ENCODE measurements at places on chromosomes 13 and 19. TPM values are rescaled to one million over a fixed set of nuclear protein-coding genes. Genes with fewer than 3 reads are reported as not detected.

Gene ZNF626
- total RNA-seq: 5.3 TPM

Gene SLC46A3
- total RNA-seq: 0.54 TPM

Gene GRK1
- not detected for total RNA-seq

Gene TNFRSF19
- total RNA-seq: 18.6 TPM

Gene ERICH4
- total RNA-seq: not detected

Gene CLEC11A
- 19.2 TPM for total RNA-seq

Gene CASP14
- not detected for total RNA-seq

Gene KCNK6
- 2.7 TPM for total RNA-seq

Gene S1PR2
- 14.0 TPM for total RNA-seq

GRCh38 chr19:46355234-46356148 is 8.6 kb downstream of the PPP5C start:
- no peak for DNase-seq

GRCh38 chr13:38718374-38718773 is 31.5 kb downstream of the FREM2 start:
- no peak for DNase-seq

- peak; percentile 55 for DNase-seq
These were observed 496.7 kb downstream of the GPC6 start for GRCh38 chr13:93723316-93723715.

DNA sequence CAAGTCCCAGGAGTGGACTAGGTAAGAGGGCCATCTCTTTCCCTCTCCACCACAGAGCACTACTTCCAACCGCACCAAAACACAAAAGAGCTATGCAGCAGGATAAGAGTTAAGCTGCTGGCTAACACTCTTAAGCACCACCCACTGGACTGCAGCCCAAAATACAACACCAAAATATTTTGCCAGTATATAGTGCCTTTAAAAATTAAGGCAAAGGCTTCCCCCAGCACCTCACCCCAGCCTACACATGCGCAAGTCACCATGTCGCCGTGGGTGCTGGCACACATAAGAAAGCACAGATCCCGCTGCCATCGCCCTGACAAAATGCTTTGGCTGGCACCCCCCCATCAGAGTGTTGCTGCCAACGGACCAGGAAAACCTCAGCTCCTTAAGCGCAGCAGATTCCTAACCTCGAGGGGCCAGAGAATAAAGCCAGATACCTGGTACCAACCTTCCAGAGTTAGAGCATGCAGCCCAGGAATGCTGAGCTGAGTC is 608.3 kb downstream of the PCDH17 start:
- no peak for DNase-seq

DNA sequence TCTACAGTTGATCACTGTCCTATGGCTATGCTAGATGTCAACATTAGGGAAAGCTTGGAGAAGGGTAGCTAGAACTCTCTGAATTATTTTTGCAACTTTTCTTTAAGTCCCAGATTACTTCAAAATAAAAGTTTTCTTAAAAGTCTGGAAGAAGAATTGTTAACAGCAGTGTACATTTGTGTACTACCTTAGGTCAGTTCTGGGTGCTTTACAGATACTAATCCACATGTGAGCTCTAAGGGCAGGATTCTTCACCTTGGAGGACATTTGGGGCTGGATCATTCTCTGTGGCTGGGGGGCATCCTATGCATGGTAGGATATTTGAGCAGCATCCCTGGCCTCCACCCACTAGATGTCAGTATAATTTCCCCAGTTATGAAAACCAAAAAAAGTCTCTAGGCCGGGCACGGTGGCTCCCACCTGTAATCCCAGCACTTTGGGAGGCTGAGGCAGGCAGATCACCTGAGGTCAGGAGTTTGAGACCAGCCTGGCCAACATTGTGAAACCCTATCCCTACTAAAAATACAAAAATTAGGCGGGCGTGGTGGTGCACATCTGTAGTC is 2.8 kb downstream of the BRME1 start:
- DNase-seq: no peak

GRCh38 chr19:33403221-33403972 is 29.9 kb downstream of the CEBPG start:
- DNase-seq: no peak

- no peak for DNase-seq
These were observed 81.1 kb upstream of the SERP2 start for GRCh38 chr13:44292545-44292944.

- no peak for DNase-seq
These were observed 134.1 kb upstream of the SLC10A2 start for GRCh38 chr13:103200118-103200885.

GRCh38 chr19:18221815-18222725 is 4.2 kb downstream of the PDE4C start:
- DNase-seq: no peak

- DNase-seq: no peak
These were observed 63.8 kb downstream of the SCEL start for GRCh38 chr13:77599351-77599750.

DNA sequence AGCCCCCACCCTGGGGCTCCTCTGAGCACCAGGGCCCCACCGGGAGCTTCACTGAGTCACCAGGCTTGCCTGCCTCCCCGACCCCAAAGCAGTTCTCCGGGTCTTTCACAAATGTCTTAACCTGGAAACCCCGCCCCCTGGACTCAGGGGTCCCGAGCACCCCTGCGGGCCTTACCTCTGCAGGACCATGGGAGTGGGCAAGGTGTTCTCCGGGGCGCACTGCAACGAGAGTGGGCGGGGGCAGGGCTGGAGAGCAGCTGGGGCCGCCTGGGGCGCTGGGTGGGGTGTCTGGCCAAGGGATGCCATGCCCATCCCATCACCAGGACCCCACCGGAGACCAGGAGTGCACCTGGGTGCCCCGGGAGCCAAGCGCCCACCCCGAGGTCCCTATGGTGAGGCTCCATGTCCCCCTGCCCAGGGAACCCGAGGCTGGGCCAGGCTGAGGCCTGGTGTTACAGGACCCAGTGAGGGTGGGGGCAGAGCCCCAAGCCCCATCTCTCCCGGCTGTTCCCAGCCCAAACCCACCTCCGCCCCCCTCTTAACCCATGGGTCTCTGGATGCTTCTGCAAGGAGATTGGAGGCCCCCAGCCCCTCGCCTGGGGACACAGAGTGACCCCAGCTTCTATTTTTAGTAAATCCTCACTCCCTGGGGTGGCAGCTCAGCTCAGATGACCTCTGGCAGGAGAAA is 10.9 kb downstream of the MKNK2 start:
- DNase-seq: no peak

GRCh38 chr19:51822325-51822724 is 27.4 kb downstream of the FPR3 start:
- no peak for DNase-seq

GRCh38 chr19:16112778-16113177 is 1.1 kb downstream of the RAB8A start:
- no peak for DNase-seq

DNA sequence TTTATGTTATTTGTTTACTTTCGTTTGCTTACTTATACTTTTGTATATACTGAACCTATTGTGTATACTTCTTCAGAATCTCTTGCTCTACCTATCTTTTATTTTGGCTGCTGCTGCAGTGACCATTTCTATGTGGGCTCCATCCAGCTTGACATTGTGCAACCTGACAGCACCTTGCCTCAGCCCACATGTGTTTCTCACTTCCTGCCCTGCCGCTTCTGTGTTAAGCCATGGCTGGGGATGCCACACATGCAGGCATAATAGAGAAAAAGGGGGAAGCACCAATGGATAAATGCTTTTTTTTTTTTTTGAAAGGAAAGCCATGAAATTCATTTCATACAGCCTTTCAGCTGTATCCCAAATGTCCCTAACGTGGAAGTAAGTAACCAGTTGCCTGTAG is 147.6 kb downstream of the RBM26 start:
- DNase-seq: no peak

DNA sequence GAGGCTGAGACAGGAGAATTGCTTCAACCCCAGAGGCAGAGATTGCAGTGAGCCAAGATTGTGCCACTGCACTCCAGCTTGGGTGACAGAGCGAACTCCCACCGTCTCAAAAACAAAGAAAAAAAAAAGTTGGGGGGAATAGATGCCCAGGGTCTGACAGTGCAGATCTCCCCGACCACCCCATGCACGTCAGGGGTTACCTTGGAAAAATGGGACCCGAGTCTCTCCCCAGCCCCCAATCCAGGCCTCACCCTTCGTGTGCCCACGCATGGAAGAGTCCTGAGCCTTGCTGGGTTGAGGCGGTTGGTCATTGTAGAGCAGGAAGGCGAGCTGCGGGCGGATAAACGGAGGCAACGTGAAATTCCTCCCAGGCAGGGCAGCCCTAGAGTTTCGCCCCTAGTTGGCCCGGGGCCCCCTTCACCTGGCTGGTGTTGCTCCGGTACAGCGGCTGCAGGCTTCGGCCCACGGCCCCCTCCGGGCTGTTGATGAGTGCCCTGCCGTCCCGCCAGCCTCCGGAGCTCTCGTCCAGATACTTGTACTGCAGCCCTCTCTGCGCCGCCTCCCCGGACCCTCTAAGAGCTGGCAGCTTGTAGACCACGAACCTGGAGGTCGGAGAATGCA is 588 bp downstream of the DNASE2 start:
- DNase-seq: peak; percentile 6

GRCh38 chr13:53191091-53191490 is 162.5 kb downstream of the OLFM4 start:
- DNase-seq: peak; percentile 11

DNA sequence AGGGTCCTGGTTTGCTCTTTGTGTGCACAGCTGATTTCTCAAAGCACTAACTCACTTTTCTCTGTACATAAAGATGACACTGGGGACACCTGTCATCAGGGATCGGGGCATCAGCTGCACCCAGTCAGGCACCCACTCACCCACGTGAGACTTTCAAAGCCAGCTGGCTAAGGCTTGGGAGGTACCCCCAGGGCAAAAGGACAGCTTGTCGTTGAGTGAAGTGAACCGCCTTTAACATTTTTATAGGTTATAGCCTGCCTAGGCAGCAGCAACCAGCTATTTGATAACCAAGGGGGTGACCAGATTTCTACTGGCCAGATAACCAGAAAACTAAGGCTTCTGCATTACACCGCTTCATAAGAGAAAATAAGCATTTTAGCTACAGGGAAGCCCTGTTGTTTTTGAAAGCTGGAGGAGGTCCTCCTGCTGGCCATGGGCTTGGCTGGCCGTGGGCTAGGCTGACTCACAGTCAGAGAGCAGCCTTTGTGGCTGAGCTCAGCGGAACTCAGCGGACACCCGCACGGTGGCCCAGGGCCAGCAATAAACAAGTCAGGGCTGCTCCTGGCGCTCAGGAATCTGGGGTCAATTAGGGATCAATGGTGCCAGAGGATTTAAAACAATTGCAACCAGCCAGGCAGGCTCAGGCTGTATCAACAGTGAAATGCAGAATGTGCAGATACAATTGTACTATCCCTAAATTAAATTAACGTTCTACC is 57.1 kb downstream of the ALOX5AP start:
- DNase-seq: peak; percentile 94

DNA sequence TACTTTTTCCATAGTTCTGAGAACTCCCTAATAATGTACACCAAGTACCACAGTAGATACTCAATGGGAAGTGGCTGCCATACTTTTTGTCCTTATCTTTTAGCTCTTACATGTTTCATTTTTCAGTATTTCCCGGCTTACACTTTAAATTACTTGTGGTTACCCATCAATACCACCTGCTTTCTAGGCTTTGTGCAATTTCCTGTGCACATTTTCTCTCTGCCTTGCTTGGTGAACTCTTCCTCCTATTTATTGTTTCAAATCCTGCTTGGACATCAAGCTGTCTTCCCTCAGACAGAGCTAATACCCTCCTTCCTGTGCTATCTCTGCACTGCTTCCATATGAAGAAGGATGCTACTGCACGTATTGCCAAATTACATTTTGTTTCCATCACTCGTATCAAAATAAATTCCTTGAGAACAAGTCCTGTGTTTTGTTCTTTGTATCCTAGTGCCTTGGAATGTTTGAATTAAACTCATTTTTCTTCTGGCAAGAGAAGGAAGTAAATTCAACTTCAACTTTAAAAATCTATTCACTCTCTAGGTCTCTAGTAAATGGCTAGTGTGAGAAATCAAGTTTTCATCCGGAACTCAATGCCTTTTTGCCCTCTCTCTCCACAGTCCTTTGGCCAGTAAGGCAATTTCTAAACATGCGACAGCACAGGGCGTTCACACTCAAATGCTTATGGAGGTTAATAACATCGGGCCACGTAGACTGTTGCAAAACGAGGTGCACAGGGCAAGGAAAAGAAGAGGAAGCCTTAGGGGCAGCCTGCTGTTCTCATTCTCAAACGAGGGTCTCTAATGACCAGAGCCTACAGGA is 5.6 kb downstream of the ZAR1L start:
- peak; percentile 7 for DNase-seq

DNA sequence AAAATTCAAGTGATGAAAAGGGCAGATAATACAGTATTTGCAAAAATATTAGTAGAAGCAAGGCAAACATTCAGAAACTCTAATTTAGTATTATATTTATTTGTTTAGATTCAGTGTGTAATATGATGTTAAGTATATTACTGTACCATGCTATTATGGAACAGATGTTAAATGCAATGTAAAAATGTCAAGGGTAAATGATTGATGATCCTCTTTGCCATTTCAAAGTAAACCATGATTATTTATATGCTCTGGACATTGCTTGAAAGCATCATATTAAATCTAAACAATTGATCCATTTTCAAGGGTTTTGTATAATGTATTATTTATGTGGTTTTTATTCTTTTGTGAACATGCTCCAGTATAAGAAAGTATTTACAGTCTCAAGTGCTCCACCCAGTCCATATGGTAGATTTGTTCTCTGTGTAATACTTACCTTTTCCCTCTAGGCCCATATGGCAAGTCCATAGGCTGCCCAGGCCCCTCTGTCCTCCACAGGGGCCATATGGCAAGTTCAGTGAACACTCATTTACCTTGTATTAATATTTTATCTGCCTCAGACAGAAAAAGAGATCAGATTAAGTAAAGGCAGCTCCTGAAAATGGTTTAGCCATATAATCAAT is 353.5 kb downstream of the DACH1 start:
- no peak for DNase-seq

DNA sequence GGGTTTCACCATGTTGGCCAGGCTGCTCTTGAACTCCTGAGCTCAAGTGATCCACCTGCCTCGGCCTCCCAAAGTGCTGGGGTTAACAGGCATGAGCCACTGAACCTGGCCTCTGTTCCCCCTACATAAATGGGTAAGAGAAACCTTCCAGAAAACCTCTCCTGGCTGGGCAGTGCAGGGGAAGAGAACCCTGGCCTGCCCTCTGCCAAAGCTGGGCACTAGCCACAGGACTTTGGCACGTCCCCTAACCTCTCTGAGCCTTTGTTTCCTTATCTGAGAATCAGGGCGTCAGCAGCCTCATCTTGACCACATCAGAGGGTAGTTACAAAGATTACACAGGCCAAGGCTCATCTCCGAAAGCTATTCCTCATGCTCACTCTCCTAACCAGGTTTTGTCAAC is 2.2 kb downstream of the SBSN start:
- no peak for DNase-seq

- DNase-seq: peak; percentile 34
These were observed 49.6 kb downstream of the MYO9B start for GRCh38 chr19:17125062-17125727.

GRCh38 chr19:35843676-35844481 is 8.4 kb downstream of the NPHS1 start:
- DNase-seq: no peak

DNA sequence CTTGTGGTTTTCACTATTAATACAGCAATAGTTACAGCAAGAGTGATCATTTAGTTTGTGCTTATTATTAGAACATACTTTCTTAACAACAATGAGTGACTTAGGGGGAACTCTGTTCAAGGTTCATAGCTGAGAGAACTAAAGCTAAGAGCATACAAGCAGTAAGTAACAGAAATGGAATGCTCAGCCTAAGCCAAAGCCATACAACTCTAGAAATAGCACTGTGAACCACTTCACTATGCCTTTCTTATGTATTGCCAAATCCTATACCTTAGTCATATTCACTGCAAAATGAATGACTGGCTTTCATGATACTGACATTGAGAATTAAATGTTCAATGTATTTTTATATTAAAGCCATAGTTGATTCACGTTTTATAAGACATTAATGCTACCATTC is 599.7 kb upstream of the SLITRK1 start:
- DNase-seq: peak; percentile 87

All from IMR-90 (cell line).